Globus pallidus (tissue), 1 donor: ENCODE measurements at places on chromosomes 5 and 9.

- DNase-seq: no peak
Observed at GRCh38 chr5:116011046-116011445, 21.2 kb upstream of the ARL14EPL start.

DNA sequence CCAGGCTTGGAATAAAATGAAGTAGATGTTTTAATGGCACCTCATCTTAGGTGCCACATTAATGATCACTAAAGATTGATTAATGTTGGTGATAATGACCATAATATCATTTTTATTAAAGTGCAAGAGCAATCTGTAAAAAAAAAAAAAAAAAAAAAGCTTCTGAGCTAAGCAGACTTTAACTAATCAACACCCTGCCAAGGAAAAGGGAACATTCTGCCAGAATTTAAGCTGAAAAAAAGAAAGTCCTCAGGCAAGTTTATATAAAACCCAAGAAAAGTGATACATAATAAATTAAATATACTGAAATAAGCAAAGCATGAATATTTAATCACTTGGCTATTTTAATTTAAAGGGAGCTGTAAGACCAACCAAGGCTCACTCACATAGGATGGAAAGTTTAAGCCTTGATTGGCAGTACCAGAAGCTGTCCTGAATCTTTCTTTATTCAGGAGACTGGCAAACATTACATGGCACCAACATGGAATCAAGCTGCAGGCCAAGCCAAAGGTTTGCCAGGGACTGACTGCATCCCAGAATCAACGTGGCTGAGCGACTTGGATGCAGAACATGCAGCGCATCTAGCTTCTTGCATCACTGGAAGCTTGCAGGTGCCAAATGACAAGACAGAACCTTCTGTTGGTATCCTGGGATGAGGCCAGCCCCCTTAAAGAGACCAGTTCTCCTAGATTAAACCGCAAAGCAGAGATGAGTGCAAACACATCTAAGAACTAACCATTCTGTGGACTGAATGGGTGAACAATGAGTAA, 413.6 kb downstream of the ENC1 start:
- peak; percentile 13 for DNase-seq

GRCh38 chr5:122498163-122498562, 186.1 kb downstream of the SNCAIP start:
- DNase-seq: peak; percentile 27

DNA sequence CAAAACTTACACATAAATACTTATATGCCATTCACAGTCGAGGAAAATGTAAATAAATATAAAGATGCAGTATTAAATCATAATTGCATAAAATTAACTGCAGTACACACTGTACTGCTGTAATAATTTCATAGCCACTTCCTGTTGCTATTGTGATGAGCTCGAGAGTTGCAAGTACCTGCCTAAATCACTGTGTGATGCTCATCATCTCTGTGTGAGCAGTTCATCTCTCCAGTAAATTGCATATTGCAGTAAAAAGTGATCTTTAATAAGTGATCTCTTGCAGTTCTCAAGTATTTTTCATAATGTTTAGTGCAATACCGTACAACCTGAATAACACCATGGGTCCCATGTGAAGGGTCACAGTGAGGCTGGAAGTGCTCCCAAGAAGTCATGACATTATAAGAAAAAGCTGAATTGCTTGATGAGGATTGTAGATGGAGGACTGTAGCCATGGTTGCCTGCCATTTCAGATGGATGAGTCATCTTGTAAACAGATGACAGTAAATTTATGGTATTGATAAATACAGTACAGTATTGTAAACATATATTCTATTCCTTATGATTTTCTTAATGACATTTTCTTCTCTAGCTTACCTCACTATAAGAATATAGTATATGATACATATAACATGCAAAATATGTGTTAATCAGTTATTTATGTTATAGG, 34.9 kb downstream of the SYK start:
- no peak for DNase-seq

DNA sequence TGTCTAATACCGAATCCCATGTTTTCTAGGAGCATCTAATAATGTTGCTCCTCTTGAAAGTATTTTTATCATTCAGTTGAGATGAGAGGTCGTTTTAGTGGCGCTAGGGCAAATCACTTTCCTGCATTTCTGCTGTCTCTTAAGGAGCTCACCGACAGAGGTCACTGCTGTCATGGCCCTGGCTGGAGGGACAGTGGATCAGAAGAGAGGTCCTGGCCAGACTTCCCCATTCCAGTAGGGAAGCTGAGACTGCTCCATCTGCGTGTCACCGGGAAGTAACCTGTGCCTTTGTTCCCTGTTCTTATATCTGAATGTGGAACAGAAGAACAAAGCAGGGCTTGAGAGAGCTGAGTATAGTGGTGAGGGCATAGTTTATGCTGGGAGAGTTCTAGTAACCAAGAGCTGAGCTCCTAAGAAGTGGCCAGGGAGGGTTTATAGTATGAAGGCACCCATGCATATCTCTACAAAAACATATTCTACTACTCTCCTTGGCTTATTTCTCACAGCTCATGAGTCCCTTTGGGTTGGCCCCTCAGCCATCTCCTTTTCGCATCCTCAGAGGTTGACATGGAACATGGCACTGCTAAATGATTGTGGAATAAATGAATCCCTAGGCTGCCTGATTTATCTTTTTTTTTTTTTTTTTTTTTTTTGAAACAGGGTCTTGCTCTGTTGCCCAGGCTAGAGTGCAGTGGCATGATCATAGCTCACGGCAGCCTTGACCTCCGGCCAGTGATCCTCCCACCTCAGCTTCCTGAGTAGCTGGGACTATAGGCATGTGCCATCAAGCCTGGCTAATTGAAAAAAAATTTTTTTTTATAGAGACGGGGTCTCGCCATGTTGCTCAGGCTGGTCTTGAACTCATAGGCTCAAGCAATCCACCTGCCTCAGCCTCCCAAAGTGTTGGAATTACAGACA, 27.2 kb downstream of the ATP6V0E1 start:
- DNase-seq: peak; percentile 73

- no peak for DNase-seq
Observed at GRCh38 chr5:132480546-132480892, 10.1 kb downstream of the IRF1 start.

DNA sequence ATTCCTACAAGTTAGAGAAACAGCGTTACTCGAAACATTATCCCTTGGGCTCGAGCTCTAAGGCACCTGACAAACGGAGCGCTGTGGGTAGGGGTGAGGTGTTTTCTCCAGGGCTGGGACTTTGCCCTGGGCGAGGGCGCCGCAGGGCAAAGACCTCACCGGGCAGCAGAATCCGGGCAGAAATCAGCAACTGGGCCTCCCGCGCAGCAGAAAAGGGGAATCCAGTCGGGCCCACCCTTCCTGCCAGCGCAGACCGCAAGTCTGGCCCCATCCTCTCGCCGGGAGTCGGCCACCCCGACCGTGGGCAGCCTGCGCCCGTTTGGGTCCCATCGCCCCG, 430 bp upstream of the MSH3 start:
- no peak for DNase-seq

GRCh38 chr9:27864644-27865438, 291.6 kb upstream of the C9orf72 start:
- DNase-seq: no peak

GRCh38 chr5:124582561-124582840, 163.9 kb downstream of the ZNF608 start:
- no peak for DNase-seq

- DNase-seq: no peak
Observed at GRCh38 chr5:91025449-91025848, 357.7 kb downstream of the ARRDC3 start.

DNA sequence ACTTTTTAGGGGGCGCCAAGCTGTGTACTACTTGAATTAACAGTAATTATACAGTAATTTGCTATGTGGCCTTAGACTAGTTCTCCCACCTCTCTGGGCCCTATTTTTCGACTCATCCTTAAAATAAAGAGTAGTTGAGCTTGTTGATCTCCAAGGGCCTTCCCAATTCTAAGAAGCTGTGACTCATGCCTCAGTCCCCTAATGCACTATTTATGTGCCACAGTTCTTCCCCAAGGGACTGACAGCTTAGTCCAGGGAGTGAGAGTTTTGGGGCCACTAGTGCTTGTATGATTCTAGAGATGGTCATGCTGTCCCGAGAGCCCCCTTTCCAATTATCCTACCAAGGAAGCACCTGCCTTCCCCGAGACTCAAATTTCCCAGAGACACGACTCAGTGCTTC, 149.7 kb downstream of the PAPPA start:
- DNase-seq: no peak

DNA sequence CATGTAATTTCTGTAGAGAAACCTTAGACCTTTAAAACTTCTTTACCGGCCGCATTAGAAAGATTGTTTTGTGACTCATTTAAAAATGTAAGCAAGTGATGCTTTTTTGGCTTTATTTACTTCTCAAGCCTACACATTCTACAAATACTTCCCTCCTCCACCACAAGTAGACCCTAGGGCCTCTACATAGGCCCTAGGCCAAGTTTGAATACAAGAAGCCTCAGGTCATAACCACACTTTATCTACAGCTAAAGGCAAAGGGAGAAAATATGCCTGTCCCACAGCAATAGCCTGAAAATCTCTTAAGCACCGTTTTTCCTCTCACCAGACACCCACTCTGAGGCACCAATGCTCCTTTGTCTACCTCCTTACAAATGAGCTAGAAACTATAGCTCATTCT, 53.9 kb downstream of the CSNK1A1 start:
- DNase-seq: no peak

- no peak for DNase-seq
Observed at GRCh38 chr9:110142253-110142652, 65.7 kb downstream of the C9orf152 start.

GRCh38 chr9:107819772-107820565, 330.4 kb upstream of the KLF4 start:
- no peak for DNase-seq

DNA sequence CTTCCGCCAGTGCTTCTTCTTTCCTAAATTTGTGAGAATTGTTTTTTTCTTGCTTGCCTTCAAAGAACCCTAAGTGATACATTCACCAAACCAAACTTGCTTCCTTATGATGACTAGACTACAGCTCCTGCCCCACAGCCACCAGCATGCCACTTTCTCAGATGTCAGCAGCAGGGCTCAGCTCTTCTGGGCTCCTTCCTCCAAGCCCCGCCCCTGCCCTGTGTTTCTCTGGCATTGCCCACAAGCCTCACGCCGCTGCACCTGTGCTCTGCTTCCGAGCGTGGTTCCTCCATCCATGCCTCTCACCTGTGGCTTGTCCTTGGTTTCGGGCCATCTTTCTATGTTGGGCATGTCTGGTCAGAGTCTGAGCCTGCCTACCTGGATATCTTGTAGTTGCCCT, 10.6 kb downstream of the UNC5A start:
- DNase-seq: no peak

GRCh38 chr9:137044037-137044436, 1.9 kb downstream of the NPDC1 start:
- DNase-seq: no peak

DNA sequence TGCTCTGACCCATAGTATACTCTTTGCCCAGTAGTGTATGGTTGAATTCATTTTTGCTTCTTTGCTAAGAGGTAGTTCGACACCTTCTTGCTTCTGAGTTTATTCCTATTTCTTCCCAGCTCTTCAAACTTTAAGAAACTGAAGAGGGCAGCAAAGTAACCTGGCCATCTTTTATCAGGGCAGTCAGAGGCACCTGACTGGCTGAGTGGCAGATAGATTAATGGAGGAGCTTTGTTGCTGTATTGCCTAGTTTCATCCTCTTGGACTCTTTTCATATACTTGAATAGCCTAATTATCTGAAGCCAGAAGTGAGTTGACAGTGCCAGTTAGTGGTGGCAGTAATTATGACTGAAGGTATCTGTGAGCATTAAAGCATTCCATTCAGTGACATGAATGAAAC, 82.5 kb downstream of the UHRF2 start:
- peak; percentile 45 for DNase-seq

DNA sequence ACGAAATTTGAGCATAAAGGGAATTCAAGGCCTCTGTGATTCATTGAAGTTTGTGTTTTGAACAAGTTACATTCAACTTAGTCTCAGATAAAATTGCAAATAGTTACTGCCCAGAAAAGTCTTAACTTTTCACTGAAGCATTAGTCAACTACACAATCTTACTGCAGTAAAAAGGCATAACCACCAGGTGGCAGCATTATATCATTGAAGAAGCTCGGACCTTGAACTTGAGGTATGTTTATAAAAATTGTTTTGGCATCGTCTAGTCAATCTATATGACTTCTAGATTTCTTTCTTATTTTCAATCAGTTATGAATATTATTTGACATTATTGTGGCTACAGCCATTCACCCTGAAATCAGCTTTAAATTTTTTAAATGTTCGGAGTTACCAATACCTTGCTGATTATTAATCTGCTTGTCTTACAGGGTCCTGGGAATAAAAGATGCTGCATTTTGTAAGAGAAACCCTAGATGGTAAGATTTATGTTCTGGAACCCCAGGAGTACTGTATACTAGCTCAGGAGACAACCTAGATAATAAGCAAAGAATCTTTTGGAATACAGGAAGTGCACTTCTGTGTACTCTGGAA, 83.9 kb upstream of the GRAMD2B start:
- DNase-seq: peak; percentile 57

DNA sequence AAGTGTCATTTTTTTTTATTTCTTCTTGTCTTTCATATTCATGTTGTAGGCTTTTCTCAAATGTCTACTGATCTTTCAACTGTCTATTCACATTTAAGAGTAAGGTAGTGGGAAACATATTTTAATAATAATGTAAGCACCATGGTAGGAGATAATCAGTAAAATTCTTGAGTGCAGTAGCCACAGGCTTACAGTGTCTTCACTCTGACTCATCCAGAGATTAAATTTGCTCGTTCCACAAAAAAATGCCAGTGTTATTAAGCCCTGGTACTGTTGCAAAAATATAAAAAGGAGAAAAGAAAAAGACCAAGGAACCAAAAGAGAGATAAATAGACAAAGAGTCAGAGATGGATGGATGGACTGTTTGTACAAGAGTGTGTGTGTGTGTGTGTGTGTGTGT, 43.0 kb downstream of the PARP8 start:
- DNase-seq: no peak

GRCh38 chr5:42230839-42231238, 192.4 kb upstream of the GHR start:
- no peak for DNase-seq

DNA sequence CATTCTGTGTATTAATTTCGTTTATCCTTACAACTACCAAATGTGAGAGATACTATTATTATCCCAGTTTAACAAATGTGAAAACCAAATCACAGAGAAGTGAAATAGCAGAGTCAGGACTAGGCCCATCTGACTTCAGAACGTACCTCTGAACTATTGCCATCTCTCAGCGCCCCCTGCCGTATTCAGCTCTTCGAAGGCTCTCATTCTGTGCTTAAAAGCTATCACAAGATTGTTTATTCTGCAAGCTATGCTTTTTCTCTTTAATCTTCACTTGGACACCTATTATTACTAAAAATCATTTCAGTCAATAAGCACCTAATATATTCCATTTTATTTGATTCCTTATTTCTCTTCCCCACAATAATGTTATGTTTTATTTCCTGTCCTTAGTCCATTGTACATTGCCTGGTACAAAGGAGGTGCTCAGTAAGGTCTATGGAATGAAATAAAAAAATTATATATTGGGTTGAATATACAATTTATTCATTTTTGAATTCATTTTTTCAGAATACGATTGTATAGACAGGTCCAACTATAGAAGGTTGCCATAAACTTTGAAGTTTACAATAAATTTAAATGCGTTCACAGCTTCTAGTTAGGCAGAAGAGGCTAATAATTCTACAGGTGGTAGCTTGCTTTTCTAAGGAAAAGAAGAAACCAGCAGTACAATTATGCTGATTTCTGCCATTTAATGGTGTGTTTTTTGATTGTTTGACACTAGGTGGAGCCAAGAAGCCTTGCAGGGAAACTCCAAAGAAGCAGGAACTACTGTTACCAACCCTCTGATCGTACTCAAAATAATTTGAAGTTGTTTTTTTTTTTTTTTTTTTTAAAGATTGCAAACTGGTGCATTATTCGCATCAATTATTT, 202.2 kb upstream of the DMRTA1 start:
- peak; percentile 28 for DNase-seq
